ENCODE measurements at places on chromosomes 3 and 15. TPM values are rescaled to one million over a fixed set of nuclear protein-coding genes. Genes with fewer than 3 reads are reported as not detected.

The LRIG1 gene
- total RNA-seq = 50.1 TPM

The UCN2 gene
- 0.29 TPM for total RNA-seq

The SAMD7 gene
- 0.18 TPM for total RNA-seq

The GRK7 gene
- total RNA-seq = not detected

The BNIP2 gene
- 48.9 TPM for total RNA-seq

The CPA3 gene
- 1.6 TPM for total RNA-seq

The SPSB4 gene
- 10.9 TPM for total RNA-seq

The MYRIP gene
- total RNA-seq = 2.2 TPM

The LPP gene
- total RNA-seq = 98.2 TPM

The COL6A5 gene
- 0.06 TPM for total RNA-seq

The SV2B gene
- 2.1 TPM for total RNA-seq

The SLC9C1 gene
- total RNA-seq = 1.5 TPM

The RCN2 gene
- 95.2 TPM for total RNA-seq

The GNAT1 gene
- not detected for total RNA-seq

The RTP1 gene
- not detected for total RNA-seq

The ARHGEF26 gene
- total RNA-seq = 12.0 TPM

The ENTPD3 gene
- total RNA-seq = 1.9 TPM
